HepG2 (cell line): ENCODE measurements at places on chromosomes 11 and 22. TPM values are rescaled to one million over a fixed set of nuclear protein-coding genes. Genes with fewer than 3 reads are reported as not detected.

- DNase-seq: no peak
Observed at GRCh38 chr22:44047891-44048301, 23.8 kb downstream of the PARVB start.

DNA sequence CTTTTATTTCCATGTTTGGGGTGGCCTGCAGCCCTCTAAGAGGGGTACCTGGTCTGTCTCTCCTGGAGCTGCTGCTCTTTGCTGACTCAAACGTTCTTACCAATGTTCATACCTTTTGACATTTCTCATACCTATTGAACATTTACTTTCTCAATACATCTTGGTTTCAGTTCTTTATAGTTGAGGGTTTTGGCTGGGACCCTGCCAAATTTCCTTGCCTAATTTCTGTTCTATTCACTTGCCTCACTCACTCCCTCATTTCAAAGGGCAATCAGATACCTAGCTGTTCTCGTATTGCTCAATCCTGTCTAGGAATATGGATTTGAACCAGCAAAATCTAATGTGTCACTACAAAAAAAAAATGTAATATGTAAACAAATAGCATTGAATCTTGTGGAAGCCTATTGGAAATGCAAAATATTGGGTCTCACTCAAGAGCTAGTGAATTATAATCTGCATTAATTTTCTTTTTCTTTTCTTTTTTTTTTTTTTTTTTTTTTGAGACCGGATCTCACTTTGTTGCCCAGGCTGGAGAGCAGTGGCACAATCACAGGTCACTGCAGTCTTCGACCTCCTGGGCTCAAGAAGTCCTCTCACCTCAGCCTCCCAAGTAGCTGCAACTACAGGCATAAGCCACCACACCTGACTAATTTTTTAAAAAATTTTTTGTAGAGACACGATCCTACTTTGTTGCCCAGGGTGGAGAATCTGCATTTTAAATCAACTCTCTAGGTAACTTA is 7.5 kb downstream of the OR6M1 start:
- no peak for DNase-seq

- no peak for DNase-seq
Observed at GRCh38 chr11:20610825-20611224, 11.4 kb downstream of the SLC6A5 start.

- DNase-seq: peak; percentile 43
Observed at GRCh38 chr22:44085743-44086270, 61.7 kb downstream of the PARVB start.

GRCh38 chr11:65588199-65589054 is 7.2 kb downstream of the KCNK7 start:
- peak; percentile 73 for DNase-seq

- DNase-seq: no peak
Observed at GRCh38 chr22:27336151-27337090, 465.1 kb downstream of the MN1 start.

DNA sequence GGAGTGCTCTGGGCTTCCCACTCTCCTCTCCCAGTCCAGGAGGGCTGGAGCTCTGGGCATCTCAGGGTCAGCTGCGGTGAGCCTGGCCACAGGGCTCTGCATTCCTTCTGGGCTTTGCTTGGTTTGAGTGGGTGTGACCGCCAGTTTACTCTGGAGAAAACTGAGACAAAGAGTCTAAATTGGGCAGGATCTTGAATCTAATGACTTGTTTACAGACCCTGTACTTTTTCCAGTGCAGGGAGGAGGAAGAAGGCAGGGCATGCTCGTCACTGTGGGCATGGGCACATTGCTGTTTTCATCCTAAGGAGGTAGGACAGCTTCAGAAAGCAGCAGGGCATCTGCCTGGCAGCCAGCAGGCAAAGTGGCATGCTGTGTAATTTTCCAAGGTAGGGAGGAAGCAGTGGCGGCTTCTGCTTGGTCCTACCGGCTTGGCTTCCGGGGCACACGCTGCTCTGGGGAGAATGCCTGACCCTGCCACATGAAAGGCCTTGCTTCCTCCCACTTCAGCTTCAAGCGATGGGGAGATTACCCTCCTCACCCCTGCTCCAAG is 22.9 kb downstream of the FLI1 start:
- DNase-seq: no peak

DNA sequence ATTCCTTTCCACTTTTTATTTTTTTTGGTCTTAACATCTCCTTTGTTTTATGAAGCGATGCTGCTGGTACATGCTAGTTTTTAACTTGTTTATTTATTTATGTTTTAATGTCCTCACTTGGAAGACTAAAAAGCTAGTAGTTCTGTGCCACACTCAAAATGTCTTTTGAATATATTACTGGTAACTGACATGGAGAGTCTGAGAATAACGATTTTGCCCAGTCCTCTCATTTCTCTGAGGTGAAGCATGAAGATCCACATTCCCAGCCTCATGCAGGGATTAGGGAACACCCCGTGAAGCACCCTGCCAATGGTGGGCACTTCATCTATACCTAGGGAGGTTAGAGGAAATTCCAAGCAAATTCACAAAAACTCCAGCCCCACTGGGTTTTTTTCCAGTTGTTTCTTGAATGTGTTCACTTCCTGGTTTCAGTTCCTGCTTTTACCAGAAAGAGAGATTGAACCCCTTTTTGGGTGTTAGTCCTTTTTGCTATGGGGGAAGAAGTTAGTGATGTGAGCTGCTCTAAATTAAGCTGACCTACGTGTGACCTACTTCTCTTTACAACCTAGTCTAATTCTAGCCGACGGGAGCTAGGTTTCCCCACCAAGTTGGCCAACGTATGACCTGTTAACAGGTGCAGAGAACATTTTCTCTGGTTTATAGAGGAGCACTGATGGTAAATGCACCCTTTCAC is 106.1 kb downstream of the SLC1A2 start:
- DNase-seq: no peak

- DNase-seq: no peak
Observed at GRCh38 chr11:114284021-114284420, 12.2 kb upstream of the NNMT start.

DNA sequence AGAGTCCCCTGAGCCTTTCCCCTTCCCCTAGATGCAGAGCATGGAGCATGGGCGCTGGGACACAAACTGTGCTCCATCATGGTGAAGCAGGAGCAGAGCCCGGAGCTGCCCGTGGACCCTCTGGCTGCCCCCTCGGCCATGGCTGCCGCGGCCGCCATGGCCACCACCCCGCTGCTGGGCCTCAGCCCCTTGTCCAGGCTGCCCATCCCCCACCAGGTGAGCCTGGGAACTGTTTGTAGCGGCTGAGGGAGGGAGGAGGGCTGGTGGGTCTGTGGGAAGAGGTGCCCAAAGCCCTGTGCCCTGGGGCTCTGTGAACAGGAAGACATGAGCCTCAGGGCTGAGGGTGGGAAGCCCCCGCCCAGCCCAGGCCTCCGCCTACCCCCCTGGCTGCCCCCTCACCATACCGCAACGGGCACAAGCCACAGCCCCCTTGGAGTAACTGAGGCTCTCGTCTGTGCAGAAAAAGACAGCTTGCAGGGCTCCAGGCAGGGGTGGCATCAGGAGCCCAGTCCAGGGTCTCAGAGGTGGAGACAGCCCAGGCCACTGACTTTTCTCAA is 30.4 kb downstream of the CREB3L1 start:
- DNase-seq: no peak

- no peak for DNase-seq
Observed at GRCh38 chr11:22479208-22479607, 141.0 kb downstream of the SLC17A6 start.

GRCh38 chr11:31582697-31583096 is 73.1 kb downstream of the ELP4 start:
- DNase-seq: no peak

- no peak for DNase-seq
Observed at GRCh38 chr11:62804310-62805075, 747 bp downstream of the NXF1 start.

DNA sequence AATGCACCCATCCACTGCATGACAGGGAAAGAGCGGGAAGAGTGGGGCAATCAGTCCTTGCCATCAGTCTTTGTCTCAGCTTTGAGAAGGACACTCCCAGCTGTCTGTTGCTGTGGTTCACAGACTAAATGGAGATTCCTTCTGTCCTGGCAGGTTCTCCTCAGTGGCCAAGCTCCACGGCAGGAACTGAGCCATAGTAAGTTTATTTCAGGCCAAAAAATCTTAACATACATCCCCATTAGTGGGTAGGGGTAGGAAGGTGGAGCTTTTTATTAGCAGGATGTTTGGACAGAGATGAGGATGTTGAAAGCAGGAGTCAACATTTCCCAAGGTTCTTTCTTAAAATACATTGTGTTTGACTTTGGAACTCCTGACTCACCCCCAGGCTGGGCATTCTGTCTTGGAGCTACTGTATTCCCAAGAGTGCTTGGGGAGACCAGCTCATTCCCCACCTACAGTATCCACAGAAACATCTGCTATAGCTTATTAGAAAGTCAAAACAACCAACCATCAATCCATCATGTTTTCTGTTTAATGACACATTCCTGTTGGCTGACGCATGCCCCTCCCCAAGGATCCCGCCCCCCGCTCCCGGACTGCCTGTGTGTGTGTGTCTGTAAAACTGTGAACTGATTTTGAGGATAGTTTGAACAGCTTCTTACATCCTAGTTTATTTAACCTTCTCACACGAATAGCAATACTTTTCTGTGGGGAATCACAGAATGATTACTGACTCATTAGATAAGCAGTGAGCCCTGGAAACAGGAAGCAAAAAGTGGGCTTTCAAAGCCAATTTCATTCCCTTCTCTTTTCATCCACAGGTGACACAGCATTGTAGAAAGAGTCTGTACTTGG is 109.5 kb downstream of the CCDC81 start:
- peak; percentile 81 for DNase-seq

MS4A1 gene
- polyA plus RNA-seq: 0.01 TPM in 1 of 2 replicates, not detected in the other

LRRC74B gene
- polyA plus RNA-seq: not detected in 2 replicates

NXPE2 gene
- not detected in 2 replicates for polyA plus RNA-seq

PGR gene
- not detected in 2 replicates for polyA plus RNA-seq

ACTN3 gene
- polyA plus RNA-seq: 0.07 and 0.09 TPM in 2 replicates

C22orf42 gene
- polyA plus RNA-seq: not detected in 2 replicates

C11orf65 gene
- 0.38 TPM in 1 of 2 replicates, not detected in the other for polyA plus RNA-seq

DCUN1D5 gene
- 24.8 and 32.9 TPM in 2 replicates for polyA plus RNA-seq

CLDN5 gene
- polyA plus RNA-seq: not detected in 2 replicates

PRODH gene
- polyA plus RNA-seq: 0.30 and 0.76 TPM in 2 replicates

CTSW gene
- polyA plus RNA-seq: 0.09 TPM in 1 of 2 replicates, not detected in the other

FGF3 gene
- not detected in 2 replicates for polyA plus RNA-seq

MYBPC3 gene
- 0.01 TPM in 1 of 2 replicates, not detected in the other for polyA plus RNA-seq
